ENCODE measurements at places on chromosomes 1 and 21.

DNA sequence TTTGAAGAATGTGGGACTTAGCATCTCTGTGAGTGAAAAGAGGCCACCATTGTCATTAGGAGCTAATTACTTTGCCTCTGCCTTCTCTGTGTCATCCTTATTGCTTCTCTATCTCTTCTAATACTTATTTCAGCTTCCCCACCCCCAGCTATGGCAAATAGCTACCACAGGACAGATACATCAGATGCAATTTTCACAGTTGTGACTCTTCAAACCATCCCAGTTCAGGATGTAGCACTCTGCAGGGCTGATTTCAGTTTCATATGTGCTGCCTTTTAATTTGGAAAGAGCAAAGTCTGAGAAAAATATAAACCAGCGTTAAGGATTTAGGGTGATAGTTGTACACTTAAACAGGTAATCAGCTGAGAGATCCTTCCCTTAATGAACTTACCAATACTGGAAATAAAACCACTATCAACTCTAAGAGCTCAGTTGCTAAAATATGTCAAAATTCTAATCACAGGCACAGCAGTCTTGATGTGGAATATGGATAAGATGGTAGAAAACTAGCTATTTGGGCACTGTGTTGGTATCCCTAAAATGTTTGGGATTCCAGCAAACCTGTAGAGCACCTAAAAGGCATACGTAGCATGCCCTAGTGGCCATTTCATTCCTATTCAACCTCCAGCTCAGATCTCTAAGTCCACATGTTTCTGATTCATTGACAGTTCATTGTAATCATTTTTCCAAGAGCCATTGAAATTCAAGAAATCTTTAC is 148.4 kb downstream of the SYT2 start:
- DNase-seq = no peak

- DNase-seq = peak; percentile 19
Observed at GRCh38 chr1:33097137-33097611, 16.2 kb downstream of the AZIN2 start.

- DNase-seq = no peak
Observed at GRCh38 chr1:172140591-172140990, 279.9 kb upstream of the C1orf105 start.

GRCh38 chr1:114387010-114387360 is 124.0 kb downstream of the TRIM33 start:
- no peak for DNase-seq

DNA sequence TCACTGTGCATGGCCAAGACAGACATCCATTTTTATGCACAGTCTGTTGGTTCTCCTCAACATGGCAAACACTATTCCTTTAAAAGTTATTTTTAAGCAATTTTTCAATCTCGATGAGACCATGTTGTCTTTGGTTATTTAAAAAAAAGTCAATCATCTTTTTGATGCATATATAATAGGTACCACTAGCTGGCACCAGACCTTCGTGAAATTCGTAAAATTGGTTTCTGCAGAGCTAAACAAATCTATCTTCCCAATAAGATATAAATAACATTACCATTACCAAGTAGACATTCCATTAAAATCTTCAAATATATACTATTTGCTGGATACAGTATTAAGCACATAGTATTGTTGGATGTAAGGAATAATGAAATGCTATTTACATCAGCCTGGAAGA is 220.0 kb upstream of the GREM2 start:
- DNase-seq = no peak

GRCh38 chr1:191577213-191577612 is 581.0 kb upstream of the RGS18 start:
- no peak for DNase-seq

DNA sequence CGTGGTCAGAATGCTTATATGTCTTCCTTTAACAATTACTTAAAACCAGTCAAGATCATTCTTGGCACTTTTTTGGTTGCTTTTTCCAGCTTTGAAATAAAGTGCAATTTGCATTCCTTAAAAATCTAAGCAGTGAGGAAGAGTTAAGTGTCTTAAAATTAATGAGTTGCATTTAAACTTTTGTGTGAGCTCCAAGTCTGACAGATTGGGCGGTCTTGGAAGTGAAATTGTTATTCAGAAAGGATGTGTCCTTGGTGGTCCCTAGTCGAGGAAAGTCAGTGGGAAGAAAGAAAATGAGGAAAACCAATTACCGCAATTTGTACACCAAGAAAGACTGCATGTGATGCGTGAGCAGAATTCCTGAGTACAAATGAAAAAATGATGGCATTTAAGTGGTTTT is 132.5 kb downstream of the HHIPL2 start:
- DNase-seq = no peak

- no peak for DNase-seq
Observed at GRCh38 chr21:45957551-45957950, 24.0 kb upstream of the COL6A1 start.

DNA sequence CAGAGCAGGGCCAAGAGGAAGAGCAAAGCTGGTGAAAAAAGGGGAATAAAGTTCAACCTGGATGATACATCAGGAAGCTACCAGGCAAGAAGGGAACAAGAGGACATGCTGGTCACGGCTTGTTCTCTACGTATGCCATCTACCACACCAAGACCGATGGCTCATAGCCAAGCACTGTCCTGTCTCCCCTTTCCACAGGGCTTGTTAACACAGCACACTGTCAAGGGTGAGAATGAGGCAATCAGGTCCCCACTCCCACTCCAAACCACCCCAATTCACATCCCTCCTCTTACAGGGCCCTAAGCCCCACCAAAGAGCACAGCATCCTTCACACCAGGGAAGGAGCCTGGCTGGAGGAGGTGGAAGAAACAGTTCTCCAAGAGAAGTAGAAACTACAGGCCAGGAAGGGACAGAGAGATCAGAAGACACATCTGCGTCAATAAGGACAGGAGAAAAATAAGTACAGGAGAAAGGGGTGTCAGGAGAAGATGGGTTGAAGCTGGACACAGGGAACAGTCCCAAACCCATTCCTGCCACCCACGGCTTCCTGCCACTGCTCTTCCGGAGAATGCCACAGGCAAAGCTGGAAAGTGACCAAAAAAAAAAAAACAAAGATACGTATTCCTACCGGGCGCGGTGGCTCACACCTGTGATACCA is 923 bp upstream of the SHC1 start:
- DNase-seq = peak; percentile 35

DNA sequence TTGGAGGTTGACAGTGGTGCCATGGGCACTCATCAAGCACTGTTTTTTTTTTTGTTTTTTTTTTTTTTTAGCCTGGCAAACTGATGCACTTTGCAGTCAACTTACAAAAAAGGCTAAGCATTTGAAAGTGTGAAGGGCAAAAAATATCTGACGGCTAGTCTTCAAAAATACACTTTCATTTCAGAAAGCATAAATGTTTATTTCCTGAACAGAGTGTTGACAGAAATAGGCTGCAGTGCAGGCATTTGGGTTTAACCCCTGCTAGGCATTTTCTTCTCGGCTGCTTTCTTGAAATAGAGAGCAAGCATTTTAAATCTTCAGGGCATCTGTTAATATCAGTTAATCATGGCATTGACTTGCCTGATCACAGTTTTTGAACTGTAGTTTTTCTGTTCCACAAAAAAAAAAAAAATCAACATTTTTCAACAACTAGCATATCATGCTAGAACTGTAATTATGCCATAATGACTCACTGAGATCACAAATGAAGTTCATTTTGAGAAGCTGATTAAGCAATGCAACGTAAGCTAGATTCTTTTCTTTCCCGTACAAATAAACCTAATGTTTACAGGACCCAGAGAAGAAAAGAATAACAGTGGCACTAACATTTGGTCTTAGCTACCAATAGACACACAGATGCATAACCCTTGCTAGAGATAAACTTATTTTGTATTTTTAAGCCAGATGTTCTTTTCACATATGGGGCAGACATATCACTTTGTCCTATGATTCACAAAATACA is 100.4 kb upstream of the USH2A start:
- no peak for DNase-seq

GRCh38 chr1:74895411-74895810 is 162.5 kb downstream of the TYW3 start:
- DNase-seq = no peak

DNA sequence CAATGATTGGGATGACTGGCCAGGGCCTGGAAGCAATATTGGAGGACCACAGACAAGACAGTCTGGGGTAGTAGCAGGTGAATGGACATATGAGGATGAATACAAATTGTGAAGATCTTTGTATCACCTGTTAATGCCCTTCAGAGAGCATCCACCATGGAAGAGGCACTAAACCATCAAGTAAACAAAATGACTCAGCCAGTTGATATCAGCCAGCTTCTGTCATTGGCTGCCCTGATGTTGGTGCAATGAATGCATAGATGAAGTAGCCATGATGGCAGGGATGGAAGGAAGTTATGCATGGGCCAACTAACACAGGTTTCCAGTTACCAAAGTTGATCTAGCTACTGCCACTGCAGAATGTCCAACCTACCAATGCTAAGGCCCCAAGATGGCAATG is 16.1 kb upstream of the ERI3 start:
- no peak for DNase-seq

DNA sequence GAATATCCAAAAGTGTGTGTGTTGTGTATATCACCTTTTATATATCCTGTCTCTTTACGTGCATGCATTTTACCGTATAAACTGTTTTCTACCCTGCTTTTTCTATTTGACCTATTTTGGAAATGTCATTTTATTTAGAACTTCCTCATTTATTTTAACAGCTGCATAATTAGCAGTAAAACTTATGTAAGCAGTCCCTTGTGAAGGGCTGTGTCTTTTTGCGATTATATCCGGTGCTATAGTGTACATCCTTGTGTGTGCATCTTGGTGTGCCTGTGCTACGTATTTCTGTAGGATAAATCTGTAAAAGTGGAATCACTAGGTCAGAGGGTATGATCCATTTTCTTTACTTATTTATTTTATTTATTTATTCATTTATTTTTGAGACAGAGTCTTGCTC is 7.2 kb downstream of the LGALS8 start:
- peak; percentile 22 for DNase-seq

- DNase-seq = peak; percentile 40
Observed at GRCh38 chr1:36156329-36157114, 562 bp downstream of the MAP7D1 start.

DNA sequence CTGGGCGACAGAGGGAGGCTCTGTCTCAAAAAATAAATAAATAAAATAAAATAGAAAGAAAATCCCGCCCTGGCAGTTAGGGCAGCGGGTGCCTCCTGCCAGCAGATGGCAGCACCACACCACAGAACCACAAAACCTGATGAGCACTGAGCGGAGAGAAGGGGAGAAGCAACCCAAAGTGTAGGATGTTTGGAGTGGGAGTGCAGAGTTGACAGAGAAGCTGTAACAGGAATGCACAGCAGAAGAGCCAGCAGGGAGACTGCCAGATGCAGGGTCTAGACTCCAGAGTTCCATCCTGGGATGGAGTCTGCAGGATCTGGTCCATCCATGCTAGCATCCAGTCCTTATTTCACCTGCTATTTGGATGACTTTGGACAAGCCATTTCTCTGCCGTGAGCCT is 29.7 kb upstream of the KIRREL1 start:
- DNase-seq = peak; percentile 81

DNA sequence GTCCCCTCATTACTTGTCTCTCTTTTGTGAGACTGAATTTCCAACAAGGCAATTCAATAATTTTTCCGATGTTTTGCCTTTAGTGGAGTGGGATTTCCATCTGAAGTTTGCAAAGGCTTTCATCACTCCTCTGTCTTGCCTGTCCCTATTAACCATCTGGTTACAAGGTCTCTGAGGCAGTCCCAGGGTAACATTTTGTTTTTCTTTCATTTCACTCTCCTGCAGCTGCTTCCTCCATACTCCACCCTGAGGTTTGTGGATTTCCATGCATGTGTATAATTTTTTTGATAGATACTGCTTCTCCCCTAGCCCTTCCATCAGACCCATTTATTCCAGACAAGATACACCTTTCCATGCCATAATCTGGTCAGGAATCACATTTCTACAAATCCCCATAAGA is 366.8 kb downstream of the PTBP2 start:
- no peak for DNase-seq

- no peak for DNase-seq
Observed at GRCh38 chr1:204337036-204337429, 22.7 kb downstream of the PLEKHA6 start.

- DNase-seq = no peak
Observed at GRCh38 chr1:227773558-227773957, 38.3 kb downstream of the SNAP47 start.
